ENCODE measurements at places on chromosomes 2 and 18. TPM values are rescaled to one million over a fixed set of nuclear protein-coding genes. Genes with fewer than 3 reads are reported as not detected.

Gene RSAD2
- 8.0 TPM for total RNA-seq

GRCh38 chr2:205771666-205772065, 89.4 kb downstream of the NRP2 start:
- no peak for DNase-seq

GRCh38 chr18:23272498-23273232, 137.4 kb downstream of the CABLES1 start:
- DNase-seq, result no peak

GRCh38 chr18:62455222-62455621, 67.6 kb upstream of the ZCCHC2 start:
- DNase-seq, result no peak

Gene CDH2
- total RNA-seq, result 110 TPM

Gene C2orf66
- total RNA-seq, result 0.18 TPM

- DNase-seq, result no peak
Observed at GRCh38 chr2:135546436-135546835, 15.2 kb downstream of the R3HDM1 start.

DNA sequence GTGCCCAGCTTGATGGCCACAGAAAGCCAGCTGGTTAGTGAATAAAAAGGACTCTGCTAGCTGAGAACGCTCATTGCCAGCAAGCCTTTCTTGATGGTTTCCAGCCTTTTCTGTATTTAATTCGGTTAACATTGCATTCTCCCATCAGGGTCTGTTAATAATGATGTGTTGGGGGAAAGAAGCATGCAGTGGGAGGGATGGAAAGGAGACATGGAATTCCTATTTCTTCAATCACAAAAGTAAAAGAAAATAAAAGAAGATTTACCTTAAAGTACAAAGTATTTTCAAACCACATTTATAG, 141.9 kb upstream of the RBBP8 start:
- no peak for DNase-seq

GRCh38 chr18:57976230-57976773, 67.7 kb upstream of the NEDD4L start:
- no peak for DNase-seq

Gene CD28
- total RNA-seq, result 2.9 TPM

Gene ABCG5
- not detected for total RNA-seq

Gene ACMSD
- total RNA-seq, result not detected

Gene DUSP11
- total RNA-seq, result 13.7 TPM

Gene GALNT14
- total RNA-seq, result 0.76 TPM

Gene NTSR2
- not detected for total RNA-seq

Gene MYL12A
- total RNA-seq, result 919 TPM

Gene ATP8B1
- 6.4 TPM for total RNA-seq

DNA sequence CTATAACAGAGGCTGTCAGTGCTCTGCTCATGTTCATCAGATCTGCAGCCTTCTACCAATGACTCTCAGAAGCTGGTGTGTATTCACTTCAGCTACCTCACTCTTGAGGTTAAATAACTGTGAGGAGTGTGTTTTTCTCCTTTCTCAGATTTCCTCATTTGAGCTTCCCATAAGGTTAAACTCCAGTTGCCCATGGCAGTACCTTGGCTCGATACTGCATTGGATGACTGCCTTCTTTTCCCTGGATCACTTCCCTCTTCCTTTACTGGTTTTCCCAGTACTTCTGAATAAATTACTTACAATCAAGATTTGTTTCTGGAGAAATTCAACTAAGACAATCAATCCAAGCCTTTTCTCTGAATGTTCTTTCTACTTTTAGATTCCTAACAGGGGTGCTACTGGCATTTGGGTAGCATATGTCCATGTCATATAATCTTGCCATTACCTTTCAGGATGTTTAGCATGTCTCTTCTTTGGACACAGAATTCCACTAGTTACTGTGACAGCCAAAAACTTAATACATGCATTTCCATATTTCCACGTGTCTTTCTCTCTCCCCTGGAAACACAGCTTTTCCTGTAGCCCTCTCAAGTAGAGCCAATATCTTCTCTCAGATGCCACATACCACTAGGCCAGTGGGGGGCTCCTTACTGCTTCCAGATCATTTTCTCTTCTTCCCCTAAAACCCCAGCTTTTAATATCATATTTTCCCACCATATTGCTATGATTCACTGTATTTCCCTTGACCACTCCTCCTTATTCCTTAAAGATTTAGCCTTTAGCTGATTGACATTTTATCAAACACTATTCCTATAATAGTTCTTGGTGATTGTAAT, 15.0 kb upstream of the SPOPL start:
- DNase-seq, result no peak

Gene MGAT5
- 110 TPM for total RNA-seq

Gene UNC80
- not detected for total RNA-seq

DNA sequence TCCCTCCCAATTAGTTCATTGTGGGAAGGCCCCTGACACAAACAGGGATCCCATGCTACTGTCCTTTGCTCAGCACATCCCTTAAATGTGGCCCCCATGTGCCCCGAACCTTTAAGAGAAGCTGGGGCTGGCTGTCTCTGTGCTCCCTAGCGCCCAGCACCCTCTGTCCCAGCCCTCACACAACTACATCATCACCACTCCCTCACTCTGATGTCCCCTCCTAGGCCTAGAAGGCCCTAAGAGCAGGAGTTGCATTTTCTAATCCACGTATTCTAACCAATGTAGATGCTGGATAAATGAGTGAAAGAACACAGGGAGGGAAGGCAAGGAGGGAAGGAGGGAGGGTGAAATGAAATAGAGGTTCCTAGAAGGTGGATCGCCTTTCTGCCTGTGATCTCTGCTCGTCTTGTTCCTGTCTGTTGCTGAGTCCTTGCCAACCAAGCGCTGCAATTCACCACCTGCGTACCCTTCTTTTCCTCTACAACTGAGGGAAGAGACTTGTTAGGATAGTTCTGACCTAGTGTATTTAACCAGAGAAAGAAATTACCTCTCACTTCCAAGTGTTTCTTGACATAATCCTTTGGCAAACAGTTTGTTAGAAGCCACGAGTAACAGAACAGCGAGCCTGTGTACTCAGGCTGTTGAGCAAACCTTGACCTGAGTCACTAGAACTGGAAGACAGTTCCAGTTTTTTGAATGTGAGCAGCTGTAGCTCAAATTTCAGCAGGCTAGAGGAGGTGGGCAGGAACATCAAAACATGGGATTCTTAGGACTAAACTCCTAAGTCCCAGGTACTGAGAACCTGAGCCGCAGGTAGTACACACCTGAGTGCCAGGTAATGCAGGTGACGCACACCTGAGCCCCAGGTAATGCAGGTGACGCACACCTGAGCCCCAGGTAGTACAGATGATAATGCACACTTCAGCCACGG, 181.5 kb upstream of the ID2 start:
- no peak for DNase-seq

DNA sequence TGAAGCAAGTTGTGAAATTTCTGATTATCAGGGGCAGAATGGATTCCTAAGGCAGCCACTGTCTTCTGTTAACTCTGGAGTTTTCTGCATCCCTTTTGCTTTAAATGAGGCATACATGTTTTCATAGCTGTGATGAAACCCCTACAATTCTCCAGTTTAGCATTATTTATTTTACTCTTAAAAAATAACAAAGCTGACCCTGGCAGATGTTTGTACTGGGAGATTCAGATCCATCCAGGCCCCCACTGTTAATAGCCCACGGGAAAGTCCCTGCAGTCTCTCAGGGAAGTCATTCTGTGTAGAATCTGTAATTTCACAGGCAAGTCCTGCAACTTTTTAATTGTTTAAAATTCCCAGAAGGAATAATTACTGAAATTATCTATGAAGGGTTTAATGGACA, 353 bp upstream of the SULT1C4 start:
- no peak for DNase-seq

DNA sequence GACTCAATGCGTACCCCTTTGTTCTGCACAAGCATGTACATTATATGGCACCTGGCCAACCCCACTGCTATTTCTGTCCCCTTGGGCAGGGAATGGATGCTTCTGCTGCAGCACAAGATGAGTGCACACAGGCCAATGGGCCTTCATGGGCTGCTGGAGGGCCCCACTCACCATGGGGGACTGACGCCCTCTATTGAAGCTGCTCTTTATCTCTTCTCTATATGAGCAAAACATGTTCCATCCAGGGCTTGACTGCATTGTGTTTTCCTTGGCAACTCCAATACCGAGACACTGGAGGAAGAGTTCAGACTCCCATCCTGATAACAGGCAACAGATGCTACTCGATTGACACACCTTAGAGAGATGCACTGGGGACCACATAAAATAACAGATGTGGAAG, 251.6 kb upstream of the NCKAP5 start:
- DNase-seq, result no peak

DNA sequence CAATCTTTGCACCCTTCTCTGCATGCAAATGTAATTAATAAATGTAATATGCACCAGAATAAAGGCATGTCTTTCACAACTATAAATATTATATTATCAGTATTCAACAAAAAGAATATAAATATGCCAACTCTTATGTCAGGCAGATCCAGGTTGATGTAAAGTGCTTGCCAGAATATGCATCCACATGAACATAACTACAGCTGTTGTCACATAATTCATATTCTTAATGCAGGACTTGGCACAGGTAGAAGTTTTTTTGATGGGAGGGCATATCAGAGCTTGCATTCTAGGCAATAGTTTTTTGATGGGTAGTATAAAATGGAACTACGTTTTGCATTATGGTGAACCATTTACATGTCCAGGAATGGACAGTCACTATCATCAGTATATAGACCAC, 544.3 kb downstream of the ZNF804A start:
- DNase-seq, result no peak

Gene NAT8
- not detected for total RNA-seq

Gene SETBP1
- total RNA-seq, result 16.7 TPM

DNA sequence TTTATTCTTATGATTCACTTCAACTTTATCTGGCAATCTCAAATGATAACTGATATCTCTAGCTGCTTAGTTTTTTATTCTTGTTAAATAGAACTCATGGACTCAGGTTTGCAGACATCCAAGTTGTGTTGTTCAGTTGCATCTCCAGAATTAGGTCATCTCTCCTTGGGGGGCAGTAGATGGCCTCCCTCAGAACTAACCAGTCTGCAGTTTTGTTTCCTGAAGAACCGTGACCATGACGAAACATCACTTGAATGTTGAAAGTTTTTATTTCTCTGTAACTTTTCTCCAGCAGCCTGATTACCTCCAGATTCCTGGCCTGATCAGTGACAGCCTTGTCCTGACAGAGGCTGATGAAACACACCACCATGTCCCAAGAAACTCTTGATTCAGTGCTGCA, 321.5 kb downstream of the GALNT13 start:
- DNase-seq, result no peak

Gene AMER3
- not detected for total RNA-seq

Gene SLC11A1
- total RNA-seq, result 16.1 TPM

DNA sequence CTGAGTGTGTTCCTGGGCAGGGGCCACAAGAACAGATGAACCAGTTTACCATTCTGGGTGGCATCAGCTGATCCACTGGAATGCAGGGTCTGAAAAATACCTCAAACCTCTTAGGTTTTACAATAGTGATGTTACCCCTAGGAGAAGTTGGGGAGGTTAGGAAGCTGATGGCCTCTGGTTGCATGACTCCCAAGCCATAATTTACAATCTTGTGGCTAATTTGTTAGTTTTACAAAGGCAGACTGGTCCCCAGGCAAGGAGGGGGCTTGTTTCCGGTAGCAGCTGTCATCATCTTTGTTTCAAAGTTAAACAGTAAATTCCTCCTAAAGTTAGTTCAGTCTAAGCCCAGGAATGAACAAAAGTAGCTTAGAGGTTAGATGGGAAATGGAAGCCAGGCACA, 113.8 kb upstream of the SLC38A11 start:
- DNase-seq, result no peak

- DNase-seq, result no peak
Observed at GRCh38 chr2:37872192-37872750, 52.8 kb upstream of the RMDN2 start.

Gene FOXD4L1
- total RNA-seq, result 0.21 TPM

- DNase-seq, result no peak
Observed at GRCh38 chr2:235900631-235901030, 267.6 kb downstream of the GBX2 start.

DNA sequence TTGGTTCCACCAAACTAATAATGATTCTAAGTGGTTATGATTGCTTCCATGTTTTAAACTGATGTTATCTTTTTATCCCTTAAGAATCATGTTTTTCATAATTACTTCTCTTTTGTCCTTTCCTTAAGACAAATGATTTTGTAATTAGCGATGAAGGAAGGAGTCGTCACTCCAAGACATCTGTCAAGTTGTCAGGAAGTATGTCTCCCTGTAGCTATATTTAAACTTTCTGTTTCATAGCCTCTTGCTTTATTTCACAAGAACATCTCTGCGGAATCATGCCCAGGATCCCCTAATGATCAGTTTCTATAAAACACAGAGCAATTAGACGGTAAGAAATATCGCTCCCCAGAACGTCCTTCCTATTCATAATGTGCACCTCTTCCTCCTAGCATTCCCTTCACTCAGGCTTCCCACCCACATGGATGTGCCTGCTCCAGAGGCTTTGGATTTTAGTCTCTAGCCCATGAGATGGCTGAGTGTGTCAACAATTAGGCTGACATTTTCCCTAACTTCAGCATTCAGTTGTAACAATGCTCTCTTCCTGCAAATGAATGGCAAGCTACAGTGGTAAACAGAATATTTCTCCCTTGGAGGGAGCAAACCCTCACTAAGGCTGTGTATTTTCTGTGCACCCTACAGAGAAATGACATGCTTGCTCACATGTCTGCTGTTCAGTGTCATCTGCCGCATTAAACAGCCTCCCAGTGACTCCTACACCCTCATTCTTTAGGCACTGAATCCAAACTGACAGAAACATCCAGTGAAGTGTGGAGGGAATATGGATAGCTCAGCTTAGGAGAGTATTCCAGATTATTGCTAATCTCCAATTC, 879.6 kb upstream of the CELF4 start:
- DNase-seq, result no peak

Gene NT5C1B
- total RNA-seq, result not detected

- DNase-seq, result no peak
Observed at GRCh38 chr18:11529081-11529480, 80.3 kb upstream of the SLC35G4 start.

All from left cardiac atrium (tissue), 4 donors.